ENCODE measurements at places on chromosomes 4 and X.
A peak's percentile ranks its signal among the peaks of the same experiment; 100 is the strongest.

GRCh38 chr4:108350332-108350731 is 181.6 kb upstream of the LEF1 start:
- no peak for DNase-seq

DNA sequence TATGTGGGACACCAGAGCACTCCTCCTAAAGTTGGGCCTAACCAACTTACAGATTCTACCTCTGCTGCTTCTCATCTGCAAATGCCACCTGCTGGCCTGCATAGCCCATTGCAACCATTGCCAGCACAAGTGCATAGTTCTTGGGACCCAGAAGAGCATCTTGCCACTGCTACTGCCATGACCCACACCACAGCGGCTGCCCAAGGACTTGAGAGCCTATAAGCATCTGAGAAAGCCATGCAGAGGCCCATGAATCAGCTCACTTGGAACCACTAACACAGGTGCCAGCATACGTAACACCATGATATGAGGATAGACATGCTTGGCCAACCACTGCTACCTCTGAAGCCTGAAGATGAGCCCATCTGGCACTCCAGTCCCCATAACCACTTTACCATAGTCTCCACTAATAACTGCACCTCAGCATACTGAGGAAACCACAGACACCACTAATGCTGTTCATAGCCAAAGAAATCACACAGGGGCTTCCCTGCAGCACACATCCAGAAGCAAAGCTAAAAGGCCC is 258.1 kb upstream of the AGTR2 start:
- DNase-seq: no peak

- no peak for DNase-seq
Measured at GRCh38 chr4:100356172-100356571, 161.7 kb downstream of the EMCN start.

DNA sequence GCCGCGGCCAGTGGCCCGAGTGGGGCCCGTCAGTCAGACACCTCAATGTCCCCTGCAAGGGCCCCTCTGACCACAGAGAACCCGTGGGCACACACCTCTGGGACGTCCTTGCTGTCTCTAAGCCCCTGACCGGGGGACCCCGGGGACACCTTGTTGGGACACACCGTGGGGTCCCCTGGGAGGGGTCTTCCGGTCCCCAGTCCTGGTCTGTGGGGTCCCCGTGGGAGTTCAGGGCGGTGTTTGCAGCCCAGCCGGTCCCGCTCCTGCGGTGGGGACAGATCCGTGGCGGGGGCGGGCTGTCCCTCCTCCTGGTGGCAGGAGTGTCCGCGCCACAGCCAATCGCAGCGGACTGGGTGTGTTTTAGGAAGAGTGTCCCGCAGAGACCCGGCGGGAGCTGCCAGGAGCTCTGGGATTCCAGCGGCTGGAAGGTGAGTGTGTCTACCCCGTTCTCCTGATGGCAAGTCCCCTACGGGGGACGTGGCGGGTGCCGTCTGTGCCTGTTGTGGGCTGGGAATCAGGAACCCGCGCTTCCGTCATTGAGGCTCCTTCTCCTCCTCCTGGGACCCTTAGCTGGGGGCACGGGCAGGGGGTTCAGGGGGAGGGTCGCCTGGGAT is 5.1 kb upstream of the PLCXD1 start:
- DNase-seq: no peak

DNA sequence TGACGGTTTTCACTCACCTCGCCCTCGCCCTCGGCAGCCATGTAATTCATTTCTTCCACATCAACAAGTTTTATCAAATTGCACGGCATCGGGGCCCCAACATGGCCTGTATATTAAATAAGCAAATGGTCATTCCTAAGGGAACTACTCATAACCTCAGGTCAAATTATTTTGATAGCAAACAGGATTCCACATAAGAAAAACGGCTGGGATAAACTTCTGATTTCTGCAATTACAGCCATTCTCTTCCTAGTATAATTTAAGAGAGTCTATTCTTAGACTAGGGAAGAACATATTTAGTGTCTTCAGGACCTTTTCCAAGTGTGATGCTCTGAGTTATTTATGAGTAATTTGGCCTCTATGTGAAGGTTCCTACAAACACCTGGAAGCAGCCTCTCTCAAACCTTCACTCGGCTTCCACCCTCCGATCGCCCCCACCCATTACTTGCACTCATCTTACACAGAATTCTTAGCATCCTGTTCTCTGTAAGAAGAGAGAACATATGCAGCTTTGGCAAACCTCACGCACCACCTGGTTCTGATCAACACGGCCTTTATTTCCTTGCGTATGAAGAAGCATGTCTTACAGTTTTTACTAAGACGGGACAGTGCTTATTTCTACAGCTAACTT is 29.4 kb upstream of the CENPU start:
- no peak for DNase-seq

GRCh38 chr4:154009788-154010187 is 220.9 kb upstream of the SFRP2 start:
- no peak for DNase-seq

- DNase-seq: peak; percentile 68
Measured at GRCh38 chr4:98928131-98928504, 815 bp downstream of the EIF4E start.

DNA sequence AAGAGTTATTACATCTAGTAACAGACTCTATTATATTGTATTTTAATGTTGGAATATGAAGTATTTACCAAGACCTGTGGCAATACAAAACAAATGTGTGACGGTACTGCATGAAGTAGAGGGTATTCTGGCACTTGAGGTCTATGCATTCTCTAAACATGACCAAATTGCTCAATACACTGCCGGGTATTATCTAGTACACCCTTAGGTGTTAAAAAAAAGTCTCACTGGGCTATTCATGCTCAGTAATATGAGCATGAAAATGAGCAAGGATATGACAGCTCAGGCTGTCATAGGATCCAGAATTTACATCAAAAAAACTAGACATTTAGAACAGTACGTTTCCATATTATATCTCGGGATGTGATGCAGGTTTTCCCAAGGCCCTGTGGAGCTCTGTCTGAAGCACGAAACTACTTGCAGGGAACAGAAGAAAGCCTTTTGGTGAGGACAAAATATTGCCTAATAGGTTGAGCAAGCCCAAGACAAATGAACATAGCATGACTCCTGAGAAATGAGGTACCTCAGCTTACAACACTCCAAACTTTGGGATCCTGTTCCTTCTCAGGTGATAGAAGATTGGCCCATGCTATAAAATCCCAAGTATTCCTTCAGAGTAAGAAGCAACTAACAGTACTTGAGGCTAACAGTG is 74.1 kb upstream of the MAOA start:
- no peak for DNase-seq

GRCh38 chr4:134911941-134912340 is 710.4 kb upstream of the PABPC4L start:
- no peak for DNase-seq

DNA sequence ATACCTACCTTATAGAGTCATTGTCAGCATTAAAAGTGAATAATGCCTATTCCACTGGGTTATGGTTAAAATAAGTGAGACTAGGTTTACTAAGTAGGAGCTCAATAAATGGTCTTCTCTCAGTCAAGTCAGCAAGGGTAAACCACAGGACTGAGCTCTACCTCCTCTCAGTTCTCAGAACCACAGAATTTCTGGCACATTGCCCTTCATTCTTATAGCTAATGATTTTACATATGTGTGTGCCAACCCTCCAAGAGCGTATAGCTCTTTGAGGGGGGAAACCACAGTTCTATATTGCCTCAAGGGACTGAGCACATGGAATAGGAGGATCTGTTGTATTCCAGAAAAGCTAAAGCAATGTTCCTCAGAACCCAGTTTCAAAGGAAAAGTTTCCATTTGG is 124.8 kb downstream of the ATG4A start:
- DNase-seq: no peak

- DNase-seq: no peak
Measured at GRCh38 chr4:15130441-15130840, 128.2 kb downstream of the CPEB2 start.

- no peak for DNase-seq
Measured at GRCh38 chrX:134649770-134650169, 8.5 kb downstream of the PLAC1 start.

- DNase-seq: no peak
Measured at GRCh38 chr4:139851639-139852038, 186.0 kb downstream of the MGST2 start.

- no peak for DNase-seq
Measured at GRCh38 chr4:170014359-170015011, 11.7 kb downstream of the MFAP3L start.

- no peak for DNase-seq
Measured at GRCh38 chrX:84186603-84187532, 1.1 kb downstream of the RPS6KA6 start.

DNA sequence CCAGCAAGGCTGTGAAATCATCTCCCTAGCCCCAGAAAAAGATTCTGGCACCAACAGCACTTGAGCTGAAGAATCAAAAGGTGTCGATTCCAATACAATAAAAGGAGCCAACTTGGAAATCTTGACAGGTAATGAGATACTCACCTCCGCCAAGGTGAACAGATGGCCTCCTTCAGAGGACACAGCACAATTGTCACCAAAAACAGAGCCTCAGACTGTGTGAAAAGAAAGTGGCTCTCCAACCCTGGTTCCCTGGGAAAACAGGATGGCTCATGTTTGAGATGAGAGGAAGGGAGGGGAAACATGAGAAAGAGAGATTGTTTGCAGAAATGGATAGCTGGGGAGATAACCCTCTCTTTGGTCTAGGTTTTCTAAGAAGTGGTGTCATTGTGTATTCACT is 168.9 kb downstream of the HS3ST1 start:
- no peak for DNase-seq

- DNase-seq: no peak
Measured at GRCh38 chr4:155590796-155591585, 75.7 kb upstream of the GUCY1A1 start.

- peak; percentile 84 for DNase-seq
Measured at GRCh38 chrX:154484255-154485149, 1.9 kb downstream of the UBL4A start.

- no peak for DNase-seq
Measured at GRCh38 chr4:152478461-152479237, 57.2 kb downstream of the FBXW7 start.

DNA sequence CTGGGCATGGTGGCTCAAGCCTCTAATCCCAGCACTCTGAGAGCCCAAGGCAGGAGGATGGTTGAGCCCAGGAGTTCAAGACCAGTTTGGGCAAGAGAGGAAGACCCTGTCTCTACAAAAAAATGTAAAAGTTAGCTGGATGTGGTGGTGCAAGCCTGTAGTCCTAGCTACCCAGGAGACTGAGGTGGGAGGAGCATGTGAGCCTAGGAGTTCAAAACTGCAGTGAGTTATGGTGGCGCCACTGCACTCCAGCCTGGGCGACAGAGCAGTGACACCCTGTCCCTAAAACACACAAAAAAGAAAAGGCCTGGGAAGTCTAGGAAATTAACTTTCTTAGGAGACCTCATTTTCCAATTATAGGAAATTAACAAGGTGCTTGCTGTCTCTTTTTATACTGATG is 76.8 kb downstream of the JAKMIP1 start:
- DNase-seq: no peak

DNA sequence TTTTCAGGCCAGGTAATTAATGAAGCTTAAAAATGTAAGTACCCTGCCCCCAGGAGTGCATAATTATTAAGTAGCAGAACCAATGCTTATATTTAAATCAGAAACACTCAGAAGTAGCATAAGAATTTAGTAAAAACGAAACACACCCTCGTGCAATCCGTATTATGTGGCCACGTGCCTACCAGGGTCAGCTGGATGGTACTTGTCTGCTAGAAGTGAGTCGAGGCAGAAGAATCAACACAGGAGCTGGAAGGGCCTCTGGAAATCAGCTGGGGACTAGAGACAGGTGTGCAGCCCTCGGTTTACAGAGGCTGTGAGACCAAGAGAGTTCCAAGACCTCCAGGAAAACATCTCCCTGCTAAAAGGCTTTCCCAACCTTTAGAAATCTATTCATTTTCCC is 559 bp upstream of the FAM47E start:
- DNase-seq: no peak

DNA sequence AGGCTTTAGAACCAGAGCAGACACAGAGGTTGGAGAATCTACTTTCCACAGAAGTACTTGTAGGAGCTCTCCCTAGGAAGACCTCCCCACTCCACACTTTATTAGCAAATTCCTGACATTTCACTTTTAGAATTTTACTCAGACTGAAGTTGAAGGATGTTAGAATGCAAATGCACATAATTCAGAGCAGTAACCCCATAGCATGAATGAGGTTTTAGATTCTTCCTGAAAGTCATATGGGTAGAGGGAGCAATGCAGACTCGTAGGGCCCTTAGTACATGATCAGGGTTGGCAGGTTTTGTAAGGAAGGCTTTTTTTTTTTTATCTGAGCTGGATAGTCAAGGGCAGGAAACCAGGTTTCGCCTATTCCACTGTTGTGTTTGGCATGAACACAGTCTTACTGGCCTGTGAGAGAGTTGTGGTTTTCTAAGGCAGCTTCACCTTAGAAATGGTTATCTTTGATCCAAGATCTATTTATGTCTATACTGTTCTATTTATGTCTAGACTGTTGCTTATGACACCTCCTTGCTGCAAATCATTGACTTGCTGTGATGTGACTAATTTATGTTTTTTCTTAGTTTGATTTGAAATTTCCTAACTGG is 48.9 kb downstream of the SPATA18 start:
- DNase-seq: no peak

- no peak for DNase-seq
Measured at GRCh38 chr4:168710353-168710946, 213.6 kb downstream of the PALLD start.

GRCh38 chrX:110671068-110671803 is 124.4 kb downstream of the CHRDL1 start:
- no peak for DNase-seq

DNA sequence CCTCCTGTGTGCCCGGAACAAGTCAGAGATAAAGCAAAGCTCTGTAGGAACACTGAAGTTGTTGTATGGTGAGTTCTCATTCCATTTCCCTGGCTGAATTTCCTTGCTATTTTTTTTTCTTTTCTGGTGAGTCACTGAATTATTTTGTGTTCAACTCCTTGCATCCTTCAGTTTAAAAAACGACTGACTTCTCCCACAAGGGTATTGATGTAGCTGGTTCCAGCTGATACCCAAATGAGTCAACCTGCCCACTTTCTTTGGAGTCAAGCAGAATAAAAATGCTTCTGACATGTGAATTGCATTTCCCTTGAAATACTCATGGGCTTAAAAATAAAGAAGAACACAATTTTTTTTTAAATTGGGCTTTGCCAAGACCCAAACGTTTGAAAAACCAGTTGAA is 85.5 kb downstream of the SHOX start:
- no peak for DNase-seq

- peak; percentile 56 for DNase-seq
Measured at GRCh38 chr4:143514497-143514896, 995 bp downstream of the SMARCA5 start.

Data from hematopoietic multipotent progenitor cell treated with erythropoietin and hydrocortisone succinate and interleukin-3 and kit ligand, for 15 days (in vitro differentiated cells).